ENCODE measurements at places on chromosomes 5 and 9.

DNA sequence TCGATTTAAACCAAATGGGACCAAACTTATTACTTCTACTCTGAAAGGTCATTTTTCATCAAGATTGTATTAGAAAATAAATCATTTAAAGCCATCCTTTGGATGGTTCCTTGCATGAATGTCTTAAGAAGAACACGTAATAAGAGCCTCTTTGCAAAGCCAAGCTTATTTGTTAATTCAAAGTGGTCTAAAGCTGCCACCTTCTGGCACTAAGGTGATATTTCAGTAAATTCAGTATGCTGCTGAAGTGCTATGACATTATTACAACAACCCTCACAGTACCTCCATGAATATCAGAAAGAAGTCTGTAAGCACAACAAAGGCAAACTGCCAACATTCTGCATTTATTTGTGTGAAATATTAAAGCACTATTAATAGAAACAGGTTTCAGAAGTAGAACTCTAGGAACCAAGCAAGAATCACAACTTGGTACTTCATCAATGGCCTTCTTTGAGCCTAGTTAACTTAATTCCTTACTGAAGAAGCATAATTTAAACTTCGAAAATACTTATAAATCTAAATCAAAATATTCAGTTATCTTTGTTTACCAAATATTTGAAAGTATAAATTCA lies 53.1 kb upstream of the TYRP1 start:
- no peak for DNase-seq

DNA sequence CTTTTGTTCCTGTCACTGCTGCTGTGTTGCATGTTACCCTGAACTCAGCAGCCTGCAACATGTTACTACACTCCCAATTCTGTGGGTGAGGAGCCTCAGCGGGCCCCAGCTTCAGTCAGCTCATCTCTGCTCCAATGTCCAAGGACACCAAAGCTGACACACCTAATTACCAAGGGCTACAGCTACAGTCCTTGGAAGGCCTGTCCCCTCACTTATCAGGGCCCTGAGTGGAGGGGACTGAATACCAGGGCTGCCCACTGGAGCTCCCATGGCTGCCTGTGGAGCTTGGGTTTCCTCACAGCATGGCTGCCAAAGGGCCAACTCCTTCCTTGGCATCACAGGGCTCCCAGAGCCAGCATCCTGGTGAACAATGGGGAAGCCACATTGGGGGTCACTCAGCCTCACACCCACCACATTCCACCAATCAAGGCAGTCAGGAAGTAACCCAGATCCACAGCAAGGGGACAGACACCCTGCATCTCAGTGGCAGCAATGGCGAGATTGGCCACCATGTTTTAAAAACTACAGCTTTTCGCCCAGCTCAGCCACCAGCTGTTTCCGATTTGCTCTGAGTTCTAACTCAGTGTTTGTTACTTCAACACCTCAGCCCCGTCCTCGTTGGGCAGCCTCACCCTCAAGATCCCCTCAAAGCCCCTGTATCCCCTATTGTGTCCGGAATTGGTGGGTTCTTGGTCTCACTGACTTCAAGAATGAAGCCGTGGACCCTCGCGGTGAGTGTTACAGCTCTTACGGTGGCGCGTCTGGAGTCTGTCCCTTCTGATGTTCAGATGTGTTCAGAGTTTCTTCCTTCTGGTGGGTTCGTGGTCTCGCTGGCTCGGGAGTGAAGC lies 18.9 kb downstream of the SEMA4D start:
- no peak for DNase-seq

DNA sequence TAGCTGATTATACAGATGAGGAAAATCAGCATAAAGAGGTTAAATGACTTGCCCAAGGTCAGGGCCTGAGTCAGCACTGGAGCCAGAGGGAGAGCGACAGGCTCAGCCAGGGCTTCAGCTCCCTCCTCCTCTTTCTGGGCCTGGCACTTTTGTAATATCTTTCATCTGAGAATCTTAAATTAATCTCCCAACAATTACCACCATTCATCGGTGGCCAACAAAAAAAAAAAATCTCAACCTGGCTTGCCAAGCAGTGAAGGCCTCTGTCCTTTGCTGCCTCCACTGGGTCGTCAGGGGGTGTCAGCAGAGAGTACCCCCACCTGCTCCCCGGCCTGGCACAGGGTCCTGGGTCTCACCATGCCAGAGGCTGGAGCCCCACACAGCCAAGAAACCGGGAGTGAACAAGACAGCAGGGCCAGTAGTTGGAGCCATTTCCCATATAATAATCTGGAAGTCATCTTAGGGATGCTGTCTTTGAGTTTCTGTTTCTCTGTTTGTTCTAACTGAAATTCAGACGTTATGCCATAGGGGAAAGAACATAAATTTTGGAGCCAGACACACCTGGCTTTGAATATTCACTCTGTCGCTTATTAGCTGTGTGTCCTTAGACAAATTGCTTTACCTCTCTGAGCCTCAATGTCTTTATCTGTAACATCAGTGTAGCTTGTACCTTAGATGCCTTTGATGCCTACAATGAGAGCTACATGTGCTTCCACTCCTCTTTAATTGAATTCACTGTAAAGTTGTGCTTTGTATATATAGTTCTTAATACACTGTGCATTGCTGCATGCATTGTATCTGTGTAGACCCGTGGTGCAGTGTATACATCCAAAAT lies 299.9 kb upstream of the MSX2 start:
- no peak for DNase-seq

- DNase-seq = no peak
Observed at GRCh38 chr9:134847752-134848432, 32.7 kb upstream of the FCN2 start.

GRCh38 chr5:149162401-149163084 lies 21.2 kb downstream of the ABLIM3 start:
- DNase-seq = no peak

GRCh38 chr5:131550606-131551005 lies 84.4 kb downstream of the RAPGEF6 start:
- DNase-seq = no peak

DNA sequence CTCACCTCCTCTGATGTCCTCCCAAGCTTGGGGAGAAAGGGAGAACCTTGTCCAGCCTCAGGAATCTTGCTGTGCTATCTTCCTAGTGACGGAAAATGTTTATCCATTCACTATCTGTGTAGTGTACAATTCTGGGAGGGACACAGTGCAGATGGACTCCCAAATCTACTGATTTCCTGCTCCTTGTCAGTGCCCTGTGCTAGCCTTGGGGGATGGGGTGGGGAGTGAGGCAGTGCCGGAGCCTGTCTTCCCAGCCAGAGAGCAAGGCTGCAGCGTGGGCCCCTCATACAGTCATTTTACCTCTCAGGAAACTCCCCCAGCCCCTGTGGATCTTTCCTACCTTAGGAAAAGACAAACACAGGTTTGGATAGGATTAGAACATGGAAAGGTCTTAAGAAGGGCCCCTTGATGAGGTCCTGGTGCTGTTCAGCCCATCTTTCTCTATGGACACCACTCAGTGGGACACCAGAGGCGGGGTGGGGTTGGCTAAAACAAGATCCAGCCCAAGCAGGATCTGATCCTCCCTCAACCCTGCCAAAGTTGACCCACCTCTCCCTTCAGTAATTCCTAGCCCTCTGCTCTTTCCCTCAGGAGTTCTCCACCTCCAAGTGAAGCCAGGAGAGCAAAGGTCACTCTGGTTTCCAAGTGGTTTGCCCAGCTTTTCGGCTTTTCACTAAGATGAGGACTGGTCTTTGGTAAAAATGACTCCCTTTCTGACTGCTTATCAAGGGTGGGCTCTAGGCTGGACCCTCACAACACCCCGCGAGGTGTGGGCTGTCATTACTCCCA lies 3.4 kb downstream of the DOLK start:
- DNase-seq = no peak

GRCh38 chr5:83654427-83654994 lies 66.1 kb downstream of the HAPLN1 start:
- DNase-seq = no peak

DNA sequence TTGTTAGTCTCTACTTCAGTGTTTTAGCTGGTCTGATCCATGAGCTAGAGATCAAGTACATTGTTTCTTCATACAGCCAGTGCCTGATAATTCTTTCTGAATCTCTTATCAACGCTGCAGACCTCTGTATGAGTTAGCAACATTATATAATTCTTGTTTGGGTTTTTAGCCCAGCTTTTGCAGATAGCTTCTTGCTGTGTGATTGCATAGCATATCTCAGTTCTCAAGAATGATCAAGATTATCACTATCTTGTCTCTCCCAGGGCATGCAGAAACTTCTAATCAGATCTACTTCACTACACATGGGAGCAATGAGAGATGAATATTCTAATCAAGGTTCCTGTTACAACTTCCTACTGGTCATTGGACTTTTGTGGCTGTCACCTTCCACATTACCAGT lies 158.3 kb downstream of the FAM174A start:
- DNase-seq = no peak
